ENCODE measurements at places on chromosomes 4 and X.

GRCh38 chrX:39654952-39655351, 442.8 kb downstream of the BCOR start:
- no peak for DNase-seq

GRCh38 chr4:184573701-184574100, 75.5 kb downstream of the CASP3 start:
- no peak for DNase-seq

GRCh38 chrX:153769158-153769864, 5.3 kb downstream of the PLXNB3 start:
- DNase-seq, result no peak

- DNase-seq, result no peak
Observed at GRCh38 chr4:6619116-6619465, 21.4 kb upstream of the MRFAP1 start.

DNA sequence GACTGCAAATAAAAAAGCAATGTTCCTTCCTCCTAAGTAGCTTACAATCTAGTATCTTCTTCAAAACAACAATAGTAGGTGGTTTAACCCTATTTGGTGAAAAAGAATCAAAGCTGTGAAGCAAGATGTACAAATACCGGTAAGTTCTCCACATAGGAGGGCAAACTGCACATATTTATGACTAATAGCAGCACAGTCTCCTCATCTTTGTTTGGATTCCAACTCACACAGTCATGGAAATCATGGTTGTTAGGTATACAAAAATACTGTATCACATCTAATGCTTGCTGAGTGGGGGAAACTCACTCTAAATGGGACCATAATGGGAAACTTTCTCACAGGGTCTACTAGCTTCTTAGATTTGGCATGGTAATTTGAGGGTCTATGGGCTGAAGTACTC, 597.2 kb downstream of the INPP4B start:
- no peak for DNase-seq

DNA sequence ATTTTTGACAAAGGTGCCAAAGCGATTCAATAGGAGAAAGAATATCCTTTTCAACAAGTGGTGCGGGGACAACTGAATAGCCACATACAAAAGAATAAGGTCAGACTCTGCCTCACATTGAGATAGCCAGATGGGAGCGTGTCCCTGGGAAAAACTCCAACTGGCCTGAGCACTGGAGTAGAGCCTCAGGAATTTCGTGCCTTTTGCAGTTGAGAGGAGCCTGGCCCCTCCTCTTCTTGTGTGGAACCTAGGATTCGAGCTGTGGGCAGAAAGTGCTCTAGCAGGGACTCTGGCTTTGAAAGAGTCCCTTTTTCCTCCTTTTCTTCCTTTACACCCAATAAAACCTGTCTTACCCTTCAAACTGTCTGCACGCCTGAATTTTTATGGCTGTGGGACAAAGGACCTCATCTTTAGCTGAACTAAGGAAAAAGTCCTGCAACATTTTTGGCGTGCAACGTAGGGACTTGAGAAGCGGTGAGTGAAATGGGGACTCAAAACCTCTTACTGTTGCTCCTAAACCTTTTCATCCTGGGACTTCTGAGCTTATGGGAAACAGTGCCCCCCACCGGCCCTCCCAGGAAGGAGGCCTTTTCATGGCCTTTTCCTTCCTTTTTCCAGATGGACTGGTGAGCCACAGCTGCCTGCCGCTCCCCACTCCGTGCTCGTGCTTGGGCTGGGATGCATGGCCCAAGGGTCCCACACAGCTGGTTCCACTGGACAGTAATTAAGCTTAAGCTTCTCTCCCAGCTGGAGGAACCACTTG, 68.6 kb downstream of the BMP15 start:
- DNase-seq, result no peak

DNA sequence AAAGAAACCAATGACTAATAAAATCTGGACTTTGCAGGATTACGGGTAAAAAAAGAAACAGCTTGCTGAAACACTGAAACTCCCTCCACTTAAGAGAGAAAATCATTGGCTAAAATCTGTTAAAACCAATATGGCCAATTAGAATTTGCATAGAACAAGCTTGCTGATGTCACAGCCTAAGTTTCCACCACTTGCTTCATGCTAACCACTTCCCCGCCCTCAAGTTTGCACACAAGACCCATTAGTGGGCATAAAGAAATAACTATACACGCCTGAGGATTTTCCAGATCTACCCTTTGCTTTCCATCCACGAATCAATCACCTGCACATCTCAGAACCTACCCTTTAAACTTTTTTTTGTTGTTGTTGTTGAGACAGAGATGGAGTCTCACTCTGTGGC, 42.7 kb upstream of the PHEX start:
- no peak for DNase-seq

DNA sequence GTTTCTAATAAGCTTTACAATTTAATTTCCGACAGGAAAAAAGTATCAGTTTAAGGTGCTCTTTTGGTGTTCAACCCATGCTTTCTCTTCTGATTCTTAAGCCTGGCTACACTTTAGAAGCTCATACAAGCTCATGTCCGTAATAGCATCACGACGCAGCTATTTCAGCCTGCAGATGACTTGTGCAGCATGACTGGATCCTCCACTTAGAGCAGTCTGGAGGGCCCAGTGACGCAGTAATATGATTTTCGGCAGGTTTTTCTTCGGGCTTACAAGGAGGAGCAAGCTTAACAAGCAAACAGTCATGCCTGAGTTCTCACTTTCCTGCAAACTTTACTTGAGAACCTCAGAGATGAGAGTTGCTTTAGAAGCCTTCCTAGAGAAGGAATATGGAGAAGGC, 85.3 kb upstream of the MAML3 start:
- DNase-seq, result no peak

DNA sequence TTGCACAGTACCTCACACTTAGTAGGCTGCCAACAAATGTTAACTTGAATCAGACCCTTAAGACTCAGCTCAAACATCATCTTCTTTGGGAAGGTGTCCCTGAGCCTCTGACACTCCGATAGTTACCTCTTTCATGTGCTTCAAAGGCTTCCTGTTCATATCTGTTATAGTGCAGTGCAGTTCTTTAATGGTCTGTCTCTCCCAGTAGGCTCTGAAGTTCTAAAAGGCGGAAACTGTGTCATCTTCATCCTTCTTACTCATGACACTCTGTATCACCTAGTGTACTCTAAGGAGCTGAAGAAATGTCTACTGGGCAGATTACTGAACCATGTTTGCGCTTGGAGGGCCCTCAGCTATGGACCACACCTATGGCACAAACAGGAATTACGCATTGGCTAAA, 2.1 kb upstream of the DIAPH2 start:
- DNase-seq, result no peak

- no peak for DNase-seq
Observed at GRCh38 chr4:96524311-96524875, 684.5 kb downstream of the PDHA2 start.

DNA sequence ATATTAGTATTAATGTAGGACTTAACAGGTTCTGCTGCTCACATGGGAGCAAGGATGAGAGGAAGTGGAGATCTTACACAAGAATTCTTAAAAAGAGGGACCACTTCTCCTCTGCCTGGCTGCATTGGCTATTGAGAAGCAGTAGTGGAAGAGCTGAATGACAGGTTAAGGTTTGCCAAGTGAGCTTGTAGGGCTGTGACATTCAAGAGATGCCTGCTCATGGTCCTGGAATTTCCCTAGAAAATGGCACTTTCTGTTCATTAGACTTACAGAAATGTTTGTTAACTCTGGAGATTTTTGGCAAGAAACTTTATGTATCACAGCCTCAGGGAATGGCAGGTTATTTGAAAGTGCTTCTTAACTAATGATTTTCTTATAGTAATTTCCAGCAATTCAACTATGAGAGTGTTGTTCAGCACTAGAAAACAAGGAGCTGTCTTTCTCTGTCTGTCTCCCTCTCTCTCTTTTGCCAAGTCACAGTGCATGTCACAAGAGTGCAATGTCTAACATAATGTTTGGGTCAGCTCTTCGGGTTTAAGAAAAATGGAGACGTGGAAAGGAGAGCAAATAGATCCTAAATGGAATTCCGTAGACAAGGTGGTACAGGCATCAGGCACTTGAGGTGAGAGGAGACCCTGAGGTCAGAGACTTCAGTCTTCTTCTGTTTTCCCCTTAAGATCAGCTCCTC, 8.3 kb upstream of the NAP1L5 start:
- DNase-seq, result no peak

DNA sequence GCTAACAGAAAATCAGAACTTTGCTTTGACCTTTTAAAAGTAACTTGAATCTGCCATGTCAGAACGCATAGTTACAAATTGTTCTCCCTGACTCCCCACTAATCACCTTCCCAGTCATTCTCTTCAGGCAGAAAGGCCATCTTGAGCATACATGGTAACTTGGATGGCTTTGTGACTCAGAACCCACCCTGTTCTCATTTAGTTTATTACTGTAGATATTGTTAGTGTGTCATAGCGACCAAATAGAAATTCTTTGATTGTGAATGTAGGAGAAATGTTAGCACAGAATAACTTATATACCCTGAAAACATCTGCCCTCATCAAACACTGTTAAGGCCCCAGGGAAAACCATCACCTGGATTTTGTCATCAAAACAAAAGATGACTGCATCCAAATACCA, 382.0 kb downstream of the MAGEB5 start:
- no peak for DNase-seq

DNA sequence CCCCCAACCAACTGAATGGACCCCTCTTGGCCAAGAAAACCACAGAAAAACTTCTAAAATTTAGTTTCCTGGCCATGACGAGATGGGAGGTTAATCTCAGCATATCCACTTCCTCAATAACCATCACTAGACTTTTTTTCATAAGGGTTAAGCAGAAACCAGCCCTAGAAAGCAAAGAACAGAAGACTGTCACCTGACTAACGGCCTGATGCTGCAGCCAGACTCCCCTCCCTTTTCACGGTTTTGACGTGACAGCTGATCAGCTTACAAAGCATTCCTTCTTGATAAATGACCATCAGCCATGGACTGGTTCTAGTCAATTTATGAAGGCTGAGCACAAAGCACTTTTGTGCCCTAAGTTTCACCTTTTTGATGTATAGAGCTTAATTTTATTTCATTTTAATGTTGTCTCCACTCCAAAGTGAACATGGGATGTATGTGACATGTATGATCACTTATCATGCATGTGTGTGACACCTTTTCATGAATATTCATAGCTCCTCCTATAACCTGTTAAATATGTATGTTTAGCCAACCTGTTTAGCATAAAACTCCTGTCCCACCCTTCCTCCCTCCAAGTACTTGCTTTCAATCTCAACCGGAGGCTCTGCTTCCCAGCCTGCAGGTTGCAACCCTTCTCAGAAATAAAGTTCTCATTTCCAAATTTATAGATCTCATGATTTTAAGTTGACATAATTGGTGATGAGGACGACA, 56.3 kb downstream of the SERTM2 start:
- DNase-seq, result no peak

DNA sequence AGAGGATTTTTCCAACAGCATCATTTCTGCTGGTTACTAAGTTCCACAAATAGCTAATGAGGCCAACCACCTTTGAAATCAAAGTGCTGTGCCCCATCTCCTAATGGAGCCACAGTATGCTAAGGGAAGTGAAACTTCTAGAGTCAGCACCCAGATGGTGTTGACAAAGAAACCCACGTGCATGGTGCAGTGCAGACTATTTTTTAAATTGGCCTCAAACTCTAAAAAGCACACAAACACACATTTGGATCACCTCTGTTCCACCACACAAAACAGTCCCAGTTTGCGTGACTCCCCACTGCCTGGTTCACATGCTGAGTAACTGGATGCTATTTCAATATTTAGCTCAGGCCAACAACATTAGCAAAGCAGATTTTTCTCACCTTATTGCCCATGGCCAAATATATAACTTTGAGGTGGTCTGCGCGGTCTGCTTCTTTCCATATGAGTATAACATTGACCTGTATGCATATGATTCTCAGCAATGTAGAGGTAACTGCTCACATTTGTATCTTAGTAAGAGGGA, 69.9 kb downstream of the AMELX start:
- DNase-seq, result no peak

DNA sequence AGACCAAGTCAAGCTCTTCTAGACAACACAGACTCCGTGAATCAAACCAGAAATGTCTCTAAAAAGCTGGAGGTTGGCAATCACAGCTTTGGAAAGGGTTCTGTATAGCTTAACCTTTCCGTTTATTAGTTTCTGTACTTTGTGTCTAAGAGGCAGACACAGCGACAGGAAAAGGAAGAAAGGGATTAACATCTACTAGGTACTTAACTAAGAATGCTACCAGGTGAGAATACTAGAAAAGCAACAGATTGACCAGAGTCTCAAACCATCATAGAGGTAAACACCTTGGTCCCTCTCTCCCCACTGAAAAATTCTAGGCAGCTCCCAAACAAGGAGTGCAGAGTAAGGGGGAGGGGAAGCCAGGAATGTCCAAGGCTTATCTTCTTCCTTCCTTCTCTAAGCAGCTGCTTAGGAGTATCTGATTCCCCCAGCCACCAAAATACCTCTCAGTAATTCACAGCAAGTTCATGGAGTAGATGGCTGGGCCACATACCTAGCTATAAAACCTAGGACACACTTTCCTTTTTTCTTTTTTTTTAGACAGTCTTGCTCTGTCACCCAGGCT, 80.8 kb downstream of the APBB2 start:
- DNase-seq, result no peak

GRCh38 chr4:169079942-169080827, 70.1 kb upstream of the CBR4 start:
- no peak for DNase-seq

- DNase-seq, result no peak
Observed at GRCh38 chr4:81796790-81797528, 325.3 kb upstream of the RASGEF1B start.

DNA sequence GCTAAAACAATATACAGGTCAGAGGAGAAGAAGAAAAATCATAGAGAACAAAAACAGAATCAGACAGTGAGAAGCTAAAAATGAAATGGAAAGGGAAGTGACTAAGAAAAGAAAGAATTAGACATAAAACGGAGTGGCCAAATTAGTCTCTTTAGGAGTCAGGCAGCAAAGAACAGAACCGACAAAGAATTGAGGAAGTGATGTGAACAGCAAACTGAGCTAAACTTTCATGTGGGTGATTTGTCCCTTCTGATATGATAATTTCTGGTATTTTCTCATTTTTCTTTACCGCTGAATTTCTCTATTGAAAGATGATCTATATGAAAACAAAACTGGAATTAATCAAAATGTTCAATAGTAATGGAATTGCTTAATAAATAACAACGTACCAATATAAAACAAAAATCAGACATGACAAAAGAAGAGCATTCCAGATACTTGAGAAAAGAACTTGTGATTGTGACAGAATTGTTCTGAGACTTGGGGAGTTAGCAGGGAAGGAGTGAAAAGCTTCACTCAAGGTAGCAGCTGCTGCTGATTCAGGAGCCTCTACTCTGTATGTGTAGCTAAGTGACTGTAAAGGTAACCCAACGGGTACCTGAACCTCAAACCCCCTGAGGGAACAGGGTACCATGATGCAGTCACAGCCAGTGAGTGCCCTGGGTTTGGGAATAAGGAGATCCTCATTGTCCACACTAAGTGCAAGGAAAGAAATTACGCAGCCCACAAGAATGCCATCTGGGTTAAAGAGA, 8.8 kb downstream of the TAPT1 start:
- no peak for DNase-seq

- no peak for DNase-seq
Observed at GRCh38 chrX:41720125-41720779, 3.7 kb upstream of the GPR82 start.

Data from activated T-helper 1 cell treated with Interleukin-2 at 50 U/mL for 16 hours (primary cell).